ENCODE measurements at places on chromosomes 11 and 22.

DNA sequence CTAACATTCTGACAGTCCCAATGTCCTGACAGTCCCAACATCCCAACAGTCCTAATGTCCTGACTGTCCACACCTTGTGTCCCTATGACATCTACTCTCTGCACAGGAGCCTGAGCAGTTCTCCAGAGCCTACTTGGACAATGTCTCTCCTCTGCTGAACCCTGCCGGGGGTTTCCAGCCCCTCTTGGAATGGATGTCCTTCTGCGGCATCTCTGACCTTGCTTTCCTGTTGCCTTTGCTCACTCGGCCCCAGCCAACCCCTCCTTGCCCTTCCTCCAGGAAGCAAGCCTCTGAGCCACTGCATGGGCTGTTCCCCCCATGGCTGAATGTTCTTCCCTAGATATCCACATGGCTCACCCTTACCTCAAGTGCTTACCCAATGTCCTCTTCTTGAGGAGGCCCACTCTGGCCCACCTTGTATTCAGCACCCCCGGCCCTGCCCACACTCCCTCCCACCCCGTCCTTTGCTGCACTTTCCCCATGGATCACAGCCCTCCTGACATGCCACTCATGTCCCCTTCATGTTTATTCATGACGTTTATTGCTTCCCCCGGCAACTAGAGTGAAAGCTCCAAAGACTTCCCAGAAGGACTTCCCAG is 59.5 kb downstream of the DHCR7 start:
- DNase-seq: no peak

DNA sequence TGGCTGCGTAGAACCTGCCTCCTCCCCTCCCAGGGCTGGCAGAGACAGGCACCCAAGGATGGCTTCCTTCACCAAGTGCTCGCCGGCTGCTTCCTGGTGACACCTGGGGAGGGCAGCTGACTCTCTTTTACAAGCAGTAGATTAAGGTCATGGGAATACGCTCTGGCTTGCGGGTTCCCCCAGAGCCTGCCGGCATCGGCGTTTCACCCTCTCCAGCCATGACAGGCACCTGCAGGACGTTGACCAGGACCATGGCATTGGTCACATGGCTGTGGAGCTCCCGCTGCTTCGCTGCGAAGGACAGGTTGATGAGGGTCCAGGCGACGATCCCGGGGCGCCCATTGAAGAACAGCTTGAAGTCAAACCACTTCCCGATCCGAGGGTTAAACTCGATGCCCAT is 9.5 kb downstream of the DHCR7 start:
- no peak for DNase-seq

DNA sequence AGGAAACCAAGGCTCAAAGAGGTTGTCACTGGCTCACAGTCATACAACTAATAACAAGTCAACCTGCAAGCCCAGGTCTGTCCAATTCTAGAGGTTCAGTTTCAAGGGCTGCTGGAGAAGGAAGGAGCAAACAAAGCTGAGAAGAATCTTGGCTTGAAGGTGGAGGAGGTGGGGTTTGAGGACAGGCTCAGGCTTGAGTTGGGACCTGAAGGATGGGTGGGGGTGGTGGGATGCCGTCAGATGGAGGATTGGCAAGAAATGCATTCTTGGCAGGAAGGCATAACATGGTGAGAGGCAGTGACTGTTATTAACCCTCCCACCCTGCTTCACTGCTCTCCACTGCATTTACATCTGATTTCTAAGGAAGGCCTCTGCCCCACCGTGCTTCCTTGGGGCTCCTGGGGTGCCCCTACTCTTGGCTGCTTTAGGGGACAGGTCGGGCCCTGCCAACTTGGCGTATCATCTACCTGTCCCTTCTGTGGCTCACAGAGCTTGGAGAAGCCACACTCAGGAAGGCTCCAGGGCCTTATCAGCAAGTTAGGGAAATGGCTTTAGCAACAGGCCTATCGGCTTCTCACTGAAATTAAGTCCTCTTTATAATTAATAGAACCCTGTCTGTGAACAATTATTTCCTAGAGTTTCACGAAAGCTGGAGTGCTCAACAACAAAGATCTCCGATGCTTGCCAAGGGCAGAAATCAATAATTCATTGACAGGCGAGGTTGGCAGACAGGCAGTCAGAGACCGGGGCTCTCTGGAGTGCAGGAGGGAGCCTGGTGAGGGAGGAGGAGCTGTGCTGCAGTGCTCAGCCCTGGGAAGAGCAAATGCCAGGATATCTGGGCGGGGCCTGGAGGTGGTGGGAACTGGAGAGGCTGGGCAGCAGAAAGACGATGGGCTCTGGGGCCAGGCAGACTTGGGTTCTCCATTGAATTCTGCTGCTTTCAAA is 84.9 kb upstream of the NARS2 start:
- DNase-seq: peak; percentile 91

GRCh38 chr11:25779033-25779432 is 552.9 kb upstream of the ANO3 start:
- no peak for DNase-seq

DNA sequence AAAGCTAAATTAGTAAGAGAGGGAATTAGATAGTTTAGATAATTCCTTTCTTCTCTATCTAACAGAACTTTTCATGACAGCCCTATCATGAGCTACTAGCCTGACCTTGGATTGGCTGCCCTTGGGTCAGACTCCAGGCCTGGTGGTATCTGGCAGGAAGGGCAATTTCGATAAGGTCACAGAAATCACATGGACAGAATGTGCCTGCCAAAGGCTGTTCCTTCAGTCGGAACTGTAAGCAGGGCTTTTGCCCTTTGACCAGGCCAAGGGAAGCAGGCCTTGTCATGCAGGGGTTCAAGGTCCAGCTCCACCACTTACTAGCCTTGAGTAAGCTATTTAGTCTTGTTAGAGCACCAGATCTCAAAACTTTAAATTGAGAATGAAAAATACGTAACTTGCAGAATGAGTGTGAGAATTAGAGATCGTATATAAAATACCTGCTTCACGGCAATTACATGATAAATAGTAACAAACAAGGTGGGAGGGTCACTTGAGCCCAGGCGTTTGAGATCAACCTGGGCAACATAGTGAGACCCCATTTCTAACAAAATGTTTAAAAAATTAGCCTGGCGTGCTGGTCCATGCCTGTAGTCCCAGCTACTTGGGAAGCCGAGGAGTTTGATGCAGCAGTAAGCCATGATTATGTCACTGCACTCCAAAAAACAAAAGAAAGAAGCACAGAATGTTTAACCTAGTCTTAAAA is 60.8 kb upstream of the SC5D start:
- DNase-seq: no peak

GRCh38 chr11:13168271-13168670 is 109.3 kb upstream of the BMAL1 start:
- no peak for DNase-seq

DNA sequence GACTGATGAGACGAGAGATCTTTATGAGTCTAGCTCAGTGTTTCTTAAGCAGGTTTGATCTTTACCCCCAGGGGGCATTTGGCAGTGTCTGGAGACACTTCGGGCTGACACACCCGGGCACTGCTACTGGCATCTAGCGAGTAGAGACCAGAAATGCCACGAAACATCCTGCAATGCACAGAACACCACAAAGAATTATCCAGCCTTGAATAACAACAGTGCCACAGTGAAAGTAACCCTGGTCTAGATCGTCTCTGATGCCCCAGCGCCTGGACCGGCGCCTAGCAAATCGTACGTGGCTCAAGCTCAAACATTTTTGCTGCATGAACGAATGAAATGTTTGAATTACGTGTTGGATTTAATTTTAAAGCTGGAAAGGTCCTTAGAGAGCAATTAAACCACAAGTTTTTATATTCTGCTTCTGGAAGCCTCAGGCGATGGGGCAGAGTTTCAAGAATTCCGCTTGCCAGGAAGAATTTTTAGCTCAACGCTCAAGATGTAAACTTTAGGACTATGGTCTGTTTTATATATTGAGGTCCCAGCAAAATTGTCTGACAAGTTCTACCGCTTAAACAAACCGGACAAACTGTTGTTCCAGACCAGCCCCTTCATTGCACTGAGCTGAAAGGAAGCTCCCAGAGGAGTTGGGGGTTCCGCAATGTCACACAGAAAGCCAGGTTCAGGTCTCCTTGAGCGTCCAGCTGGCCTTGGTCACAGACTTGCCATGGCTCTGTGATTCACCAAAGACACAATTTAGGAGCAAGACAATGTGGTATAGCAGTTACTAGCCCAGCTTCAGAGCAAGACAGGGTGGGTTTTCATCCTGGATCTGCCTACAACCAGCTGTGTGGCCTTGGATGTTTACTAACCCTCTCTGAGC is 44.2 kb upstream of the SMTN start:
- no peak for DNase-seq

DNA sequence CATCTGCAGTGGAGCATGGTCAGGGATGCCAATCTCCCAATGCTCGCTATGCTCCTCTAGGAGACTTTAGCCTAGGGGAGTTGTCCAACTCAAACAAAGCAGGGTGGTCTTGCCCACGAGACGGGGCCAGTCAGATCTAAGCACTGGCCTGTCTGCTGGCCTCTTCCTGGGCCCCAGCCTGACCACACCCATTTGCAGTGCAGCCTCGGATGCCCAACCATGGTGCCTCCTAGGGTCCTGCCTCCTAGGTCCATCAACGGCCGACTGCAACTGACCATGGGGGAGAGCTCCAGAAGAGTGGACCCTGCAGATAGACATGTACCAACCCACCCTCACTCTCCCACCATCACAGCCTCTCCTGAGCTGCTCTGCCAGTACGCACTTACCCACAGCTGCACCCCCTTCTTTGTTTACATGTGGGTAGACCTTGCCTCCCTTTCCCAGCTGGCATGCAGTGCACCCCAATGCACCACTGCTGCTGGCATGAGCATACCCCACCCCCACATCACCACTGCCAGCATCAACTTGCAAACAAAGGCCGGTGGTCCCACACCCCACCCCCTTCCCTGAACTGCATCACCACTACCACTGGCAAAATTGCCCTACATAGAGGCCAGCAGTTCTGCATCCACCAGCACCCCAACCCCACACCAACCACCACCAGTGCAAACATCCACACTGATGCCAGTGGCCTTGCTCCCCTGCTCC is 27.6 kb upstream of the ARL14EP start:
- no peak for DNase-seq

- DNase-seq: peak; percentile 57
Measured at GRCh38 chr22:42905217-42905616, 48.1 kb upstream of the ARFGAP3 start.

GRCh38 chr11:74023276-74023675 is 14.4 kb upstream of the UCP3 start:
- DNase-seq: no peak

DNA sequence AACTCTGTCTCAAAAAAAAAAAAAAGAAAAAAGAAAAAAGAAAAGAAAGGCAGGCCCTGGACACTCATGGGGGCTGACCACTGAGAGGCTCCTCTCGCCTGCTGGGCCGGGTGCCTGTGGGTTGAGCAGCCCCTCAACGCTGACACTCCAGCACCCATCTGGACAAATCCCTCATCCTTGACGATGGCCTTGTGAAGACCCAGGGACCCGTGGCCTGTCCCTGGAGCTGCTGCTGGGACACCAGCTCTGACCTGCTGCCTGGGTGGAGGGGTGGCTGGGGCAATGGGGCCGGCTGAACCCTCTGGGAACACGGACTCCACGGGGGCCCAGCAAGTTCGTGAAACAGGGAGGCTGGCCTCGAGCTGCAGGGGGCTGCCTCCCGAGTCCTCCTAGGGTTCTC is 10.5 kb upstream of the BID start:
- no peak for DNase-seq

- DNase-seq: no peak
Measured at GRCh38 chr11:121664144-121664543, 211.4 kb upstream of the SORL1-AS1 start.

GRCh38 chr22:32754413-32755041 is 47.0 kb upstream of the TIMP3 start:
- no peak for DNase-seq

- DNase-seq: no peak
Measured at GRCh38 chr11:133902506-133902905, 54.3 kb downstream of the IGSF9B start.

- DNase-seq: no peak
Measured at GRCh38 chr11:29483831-29484230, 533.0 kb downstream of the KCNA4 start.

GRCh38 chr22:22836635-22837034 is 51.0 kb upstream of the IGLL5 start:
- no peak for DNase-seq

- no peak for DNase-seq
Measured at GRCh38 chr11:69094915-69095290, 46.2 kb downstream of the TPCN2 start.

DNA sequence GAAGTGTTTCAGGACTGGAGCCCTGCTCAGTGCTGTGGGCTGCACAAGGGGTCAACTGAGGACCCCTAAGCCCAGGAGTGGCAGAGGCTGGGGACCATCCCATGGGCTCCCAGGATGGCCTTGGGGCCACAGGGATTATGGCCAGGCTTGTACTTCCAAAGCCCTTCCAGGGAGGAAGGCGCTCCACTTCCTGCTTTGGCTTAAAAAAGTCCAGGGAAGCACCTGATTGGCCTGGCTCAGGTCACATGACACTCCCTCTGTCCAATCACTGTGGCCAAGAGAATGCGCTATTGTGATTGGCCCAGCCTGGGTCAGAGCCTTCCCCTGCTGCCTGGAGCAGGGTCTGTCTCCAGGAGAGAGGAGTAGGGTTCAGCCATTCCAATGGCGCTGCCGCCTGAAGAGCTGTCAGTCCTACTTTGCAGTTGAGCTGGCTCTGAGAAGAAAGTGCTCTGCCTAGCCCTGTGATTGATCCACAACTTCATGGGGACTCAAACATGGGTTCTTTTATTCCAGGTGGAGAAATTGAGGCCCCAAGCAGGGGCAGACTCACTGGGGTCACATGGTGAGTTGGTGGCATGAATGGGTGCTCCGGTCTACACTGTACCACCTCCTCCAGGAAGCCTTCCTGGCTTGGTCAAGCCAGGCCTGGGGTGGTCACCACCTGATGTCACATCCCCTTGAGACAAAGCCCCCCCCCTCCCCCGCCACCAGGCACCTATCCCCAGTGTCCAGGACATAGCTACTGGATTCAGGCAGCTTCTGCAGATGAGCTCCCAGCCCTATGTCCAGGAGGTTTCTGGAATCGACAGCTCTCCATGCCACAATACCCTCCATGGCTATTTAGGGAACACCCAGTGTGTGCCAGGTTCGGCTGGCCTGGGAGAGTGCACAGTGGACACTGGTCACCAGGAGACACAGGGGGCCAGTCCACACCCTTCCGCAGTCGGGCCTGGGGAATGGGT is 48.2 kb downstream of the RTN4R start:
- DNase-seq: peak; percentile 8

GRCh38 chr22:38782402-38783094 is 11.4 kb downstream of the DNAL4 start:
- no peak for DNase-seq

DNA sequence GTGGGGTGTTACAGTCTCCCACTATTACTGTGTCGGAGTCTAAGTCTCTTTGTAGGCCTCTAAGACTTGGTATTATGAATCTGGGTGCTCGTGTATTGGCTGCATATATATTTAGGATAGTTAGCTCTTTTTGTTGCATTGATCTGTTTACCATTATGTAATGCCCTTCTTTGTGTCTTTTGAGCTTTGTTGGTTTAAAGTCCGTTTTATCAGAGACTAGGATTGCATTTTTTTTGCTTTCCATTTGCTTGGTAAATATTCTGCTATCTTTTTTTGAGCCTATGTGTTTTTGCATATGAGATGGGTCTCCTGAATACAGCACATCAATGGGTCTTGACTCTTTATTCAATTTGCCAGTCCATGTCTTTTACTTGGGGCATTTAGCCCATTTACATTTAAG is 97.6 kb downstream of the PDE3B start:
- DNase-seq: no peak

GRCh38 chr11:132310390-132311375 is 940.3 kb downstream of the NTM start:
- DNase-seq: no peak

GRCh38 chr22:20834206-20834605 is 24.4 kb downstream of the PI4KA start:
- DNase-seq: no peak

Data from NCI-H146 (cell line).